ENCODE measurements at places on chromosomes 16 and 17.
A peak's percentile ranks its signal among the peaks of the same experiment; 100 is the strongest.

GRCh38 chr16:1788708-1789100 is 4.8 kb downstream of the IGFALS start:
- ATAC-seq = peak; percentile 67

- ATAC-seq = no peak
These were observed 187.3 kb downstream of the CYB561 start for GRCh38 chr17:63258785-63259184.

GRCh38 chr16:1330931-1331711 is 2.3 kb upstream of the BAIAP3 start:
- no peak for ATAC-seq

GRCh38 chr17:80221351-80222105 is 1.3 kb downstream of the SLC26A11 start:
- ATAC-seq = no peak

DNA sequence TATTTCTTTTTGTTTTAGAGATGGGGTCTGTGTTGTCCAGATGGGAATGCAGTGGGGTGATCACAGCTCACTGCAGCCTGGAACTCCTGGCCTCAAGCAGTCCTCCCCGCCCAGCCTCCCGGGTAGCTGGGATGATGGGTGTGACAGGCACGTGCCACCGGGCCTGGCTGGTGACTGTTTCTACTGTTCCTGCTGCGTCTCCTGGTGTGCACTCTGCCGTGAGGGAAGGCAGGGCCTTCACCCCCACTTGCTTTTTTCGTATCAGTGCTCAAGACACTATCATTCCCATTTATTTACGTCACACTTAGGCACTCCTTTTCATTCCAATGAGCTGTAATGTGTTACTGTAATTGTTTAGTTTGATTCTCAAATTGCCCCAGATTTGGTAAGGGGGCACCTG is 25.3 kb upstream of the PVALEF start:
- no peak for ATAC-seq

GRCh38 chr17:74325743-74326379 is at the start of gene KIF19:
KIF19 (plus strand) TSS chr17:74326226; CDS start chr17:74326350, 124 bp downstream.
- ATAC-seq = peak; percentile 32

DNA sequence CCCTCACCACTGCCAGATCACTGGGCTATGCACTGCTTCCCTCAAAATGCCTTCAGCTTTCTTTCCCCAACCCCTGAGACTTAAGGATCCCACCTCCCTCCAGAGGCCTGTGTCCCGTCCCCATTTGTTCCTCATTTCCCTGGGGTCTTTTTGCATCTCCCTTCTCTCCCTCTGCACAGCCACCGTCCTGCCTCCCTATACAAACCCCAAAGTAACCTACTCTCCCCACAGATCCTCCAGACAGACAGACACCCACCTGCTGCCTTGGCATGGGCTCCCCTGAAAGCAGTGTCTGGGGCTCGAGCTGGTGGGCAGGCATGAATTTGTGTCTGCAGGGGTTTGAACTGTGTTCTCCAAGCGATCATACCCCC is 69.4 kb upstream of the TNRC6C start:
- ATAC-seq = no peak

DNA sequence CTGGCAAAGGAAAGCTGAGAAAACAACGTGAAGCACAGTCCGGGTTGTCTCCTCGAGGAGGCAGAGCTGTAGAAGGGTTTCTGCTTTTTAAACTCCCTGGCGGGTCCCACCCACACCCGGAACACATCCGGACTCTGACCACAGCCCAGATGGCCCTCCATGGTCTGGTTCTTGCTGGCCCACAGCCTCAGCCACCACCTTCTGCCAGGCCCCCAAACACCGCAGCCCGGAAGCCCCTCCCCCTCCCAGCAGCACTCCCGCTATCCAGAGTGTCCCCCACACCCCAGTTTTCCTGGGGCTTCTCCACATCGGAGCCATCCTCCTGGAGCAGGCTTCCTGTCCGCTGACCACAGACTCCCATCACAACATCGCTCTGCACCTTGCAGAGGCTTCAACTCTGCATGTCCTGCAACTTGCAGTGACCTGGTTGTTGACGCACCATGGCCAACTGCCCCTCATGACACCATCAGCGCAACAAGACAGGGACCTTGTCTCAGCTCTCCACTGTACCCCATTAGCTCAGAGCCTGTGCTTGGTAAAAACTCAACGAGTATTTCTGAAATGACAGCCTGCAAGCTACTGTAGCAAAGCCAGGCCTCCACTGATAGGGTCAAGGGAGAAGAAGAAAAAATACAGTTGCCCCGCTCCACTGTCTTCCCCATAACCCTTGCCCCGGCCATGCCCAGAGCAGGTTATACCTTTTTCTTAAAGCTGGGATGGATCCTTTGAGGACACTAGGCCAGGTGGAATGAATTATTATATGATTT is 129.8 kb downstream of the C16orf78 start:
- ATAC-seq = no peak

GRCh38 chr16:20865420-20866131 is 34.6 kb downstream of the DCUN1D3 start:
- ATAC-seq = peak; percentile 74

- no peak for ATAC-seq
These were observed 135.2 kb upstream of the CPHXL start for GRCh38 chr16:75861311-75862097.

DNA sequence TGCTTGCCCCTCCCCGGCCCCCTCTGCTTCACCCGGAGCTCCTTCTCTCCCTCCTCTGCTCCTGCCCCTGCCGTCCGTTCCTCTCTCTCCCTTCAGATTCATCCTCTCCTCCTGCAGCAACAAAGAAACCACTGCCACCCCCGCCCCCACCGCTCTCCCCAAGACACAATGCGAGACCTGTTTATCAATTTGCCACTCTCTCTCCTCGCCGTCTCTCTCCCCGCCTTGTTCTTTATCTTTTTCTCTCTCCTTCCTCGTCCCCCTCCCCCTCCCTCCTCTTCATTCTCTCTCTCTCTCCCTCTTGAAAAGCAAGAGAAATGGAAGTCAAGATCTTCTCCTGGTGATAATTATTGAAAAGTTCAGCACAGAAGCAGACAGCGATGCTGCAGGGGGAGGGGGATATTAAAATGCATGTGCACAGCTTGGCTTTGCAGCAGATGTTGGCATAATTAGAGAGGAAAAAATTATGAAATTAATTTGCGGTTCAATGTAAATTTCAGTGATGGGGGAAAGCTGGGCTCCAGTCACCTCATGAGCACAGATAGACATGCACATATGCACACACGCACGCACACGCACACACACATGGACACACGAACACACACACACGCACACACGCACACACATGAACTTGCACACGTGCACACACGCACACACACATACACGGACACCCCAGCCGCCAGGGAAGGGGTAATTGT is 58.1 kb upstream of the CBFA2T3 start:
- no peak for ATAC-seq

DNA sequence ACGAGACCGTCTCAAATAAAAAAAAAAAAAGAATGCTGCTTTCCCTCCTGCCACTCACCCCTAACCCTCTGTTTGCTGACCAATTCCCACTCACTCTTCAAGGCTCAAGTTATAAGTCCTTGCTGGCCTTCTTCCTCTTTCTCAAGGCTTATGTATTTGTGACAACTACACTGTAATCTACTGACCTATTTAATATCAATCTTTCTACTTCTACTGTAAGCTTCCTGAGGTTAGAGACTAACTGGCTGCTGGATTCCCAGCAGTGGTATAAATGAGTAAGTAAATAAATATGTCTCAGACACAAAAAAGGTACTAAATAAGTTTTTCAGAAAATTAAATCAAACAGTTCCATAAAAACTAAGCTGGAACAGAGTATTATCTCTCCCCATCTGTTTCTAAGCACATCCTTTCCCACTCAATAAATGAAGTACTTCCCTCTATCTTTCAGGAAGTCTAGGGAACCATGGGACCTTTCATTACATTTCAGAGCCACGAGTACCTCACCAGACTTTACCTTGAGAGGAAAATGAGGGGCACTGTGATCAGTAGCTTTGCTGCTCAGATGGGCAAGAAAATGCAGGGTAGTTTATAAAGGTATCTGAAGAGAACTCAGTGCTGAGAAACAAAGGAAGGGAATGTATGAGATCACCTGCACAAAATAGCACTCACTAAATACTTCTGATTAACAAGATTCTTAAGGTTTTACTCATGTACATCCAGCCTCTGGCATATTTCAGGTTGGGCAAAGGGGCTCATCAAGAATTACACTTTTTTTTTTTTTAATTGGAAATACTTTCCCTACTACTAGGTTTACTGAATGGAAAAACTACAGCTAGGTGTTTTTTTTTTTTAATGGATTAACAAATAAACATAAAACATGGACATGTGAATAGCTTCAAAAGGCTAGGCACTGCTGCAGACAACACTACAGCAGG is 10.8 kb downstream of the SSH2 start:
- ATAC-seq = no peak

- no peak for ATAC-seq
These were observed 385.9 kb downstream of the CPPED1 start for GRCh38 chr16:12417815-12418211.

DNA sequence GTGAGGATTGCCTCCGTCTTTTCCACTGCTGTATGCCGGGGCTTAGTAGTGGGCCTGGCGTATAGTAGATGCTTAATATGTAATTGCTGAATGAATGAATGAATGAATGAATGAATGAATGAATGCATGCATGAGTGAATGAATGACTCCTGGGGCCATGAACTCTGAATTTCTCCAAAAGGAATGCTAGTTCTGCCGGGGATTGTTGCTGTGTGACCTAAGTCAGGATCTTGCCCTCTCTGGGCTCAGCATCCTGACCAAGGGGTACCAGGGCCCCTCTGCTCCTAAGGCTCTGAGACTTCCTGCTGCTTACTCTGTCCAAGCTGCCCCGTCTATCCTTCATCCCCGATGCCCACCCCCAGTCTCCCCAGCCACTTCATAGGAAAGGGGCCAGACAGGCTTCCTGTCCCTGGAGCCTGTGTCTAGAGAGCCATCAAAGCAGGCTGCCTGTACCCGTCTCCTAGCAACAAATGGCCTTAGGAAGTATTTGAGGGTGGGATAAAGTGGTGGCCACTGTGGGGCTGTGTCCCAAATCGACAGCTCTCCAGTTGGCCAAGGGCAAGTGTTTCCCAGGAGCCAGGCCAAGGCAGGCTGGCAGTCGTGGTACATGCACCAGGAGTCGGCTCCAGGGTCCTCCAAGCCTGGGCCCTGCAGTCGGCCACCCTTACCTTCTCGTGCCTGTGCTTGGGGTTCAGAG is 11.6 kb upstream of the MPRIP start:
- no peak for ATAC-seq

GRCh38 chr16:84486551-84487235 is 17.8 kb downstream of the MEAK7 start:
- ATAC-seq = no peak

GRCh38 chr16:50842589-50842988 is 100.7 kb downstream of the CYLD start:
- no peak for ATAC-seq

GRCh38 chr17:75799402-75799801 is 14.8 kb downstream of the UNK start:
- peak; percentile 27 for ATAC-seq

GRCh38 chr16:11087691-11088073 is 143.3 kb downstream of the CLEC16A start:
- no peak for ATAC-seq

- no peak for ATAC-seq
These were observed 2.7 kb upstream of the PDE6G start for GRCh38 chr17:81659038-81659437.

- no peak for ATAC-seq
These were observed 1108.0 kb downstream of the CDH11 start for GRCh38 chr16:64013856-64014255.

GRCh38 chr16:80056324-80056723 is 455.8 kb upstream of the MAF start:
- ATAC-seq = no peak

DNA sequence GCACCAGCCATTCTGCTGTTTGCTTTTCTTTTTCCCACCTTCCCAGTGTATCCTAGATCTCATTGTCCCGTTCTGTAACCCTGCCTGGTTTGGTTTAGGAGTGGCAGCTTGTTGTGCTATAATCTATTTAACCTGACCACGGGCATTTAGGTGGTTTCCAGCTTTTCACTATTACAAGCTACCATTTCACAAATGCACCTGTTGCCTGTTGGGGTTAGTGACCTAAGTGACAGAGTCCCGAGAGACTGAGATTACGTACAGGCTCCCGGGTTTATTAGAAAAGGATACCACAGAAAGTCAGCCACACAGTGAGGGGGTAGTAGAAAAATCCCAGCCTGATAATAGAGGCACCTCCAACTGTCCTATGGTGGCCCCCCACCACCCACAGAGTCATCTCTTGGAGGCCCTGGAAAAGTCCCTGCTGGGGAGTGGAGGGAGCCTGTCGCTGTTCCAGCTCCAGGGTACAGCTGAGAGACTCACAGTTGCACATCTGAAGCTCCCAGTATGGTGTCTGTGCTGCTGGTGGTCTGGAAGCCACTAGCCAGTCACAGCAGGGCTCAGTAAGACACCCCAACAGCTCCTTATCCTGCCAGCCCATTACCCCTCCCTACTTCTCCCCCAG is 21.2 kb downstream of the CLEC16A start:
- no peak for ATAC-seq

DNA sequence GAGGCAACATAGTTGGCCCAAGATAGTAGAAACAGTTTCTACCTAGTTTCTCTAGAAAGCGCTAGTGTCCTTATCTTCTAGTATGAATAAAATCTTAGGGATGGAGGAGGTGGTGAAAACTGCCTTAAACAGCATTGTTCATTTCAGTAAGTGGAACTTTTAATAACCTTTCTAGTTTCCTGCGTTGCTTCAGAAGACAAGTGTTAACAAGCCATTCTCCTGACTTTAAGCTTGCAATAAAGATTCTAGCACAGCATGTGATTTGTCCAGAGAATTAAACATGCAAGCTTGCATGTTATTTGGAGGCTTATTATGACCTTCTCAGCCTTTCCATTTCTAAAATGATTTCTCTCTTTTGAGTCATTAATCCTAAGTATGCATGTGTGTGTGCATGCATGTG is 72.3 kb downstream of the TANGO6 start:
- peak; percentile 71 for ATAC-seq

GRCh38 chr16:3788711-3789374 is 71.5 kb upstream of the TRAP1 start:
- no peak for ATAC-seq

DNA sequence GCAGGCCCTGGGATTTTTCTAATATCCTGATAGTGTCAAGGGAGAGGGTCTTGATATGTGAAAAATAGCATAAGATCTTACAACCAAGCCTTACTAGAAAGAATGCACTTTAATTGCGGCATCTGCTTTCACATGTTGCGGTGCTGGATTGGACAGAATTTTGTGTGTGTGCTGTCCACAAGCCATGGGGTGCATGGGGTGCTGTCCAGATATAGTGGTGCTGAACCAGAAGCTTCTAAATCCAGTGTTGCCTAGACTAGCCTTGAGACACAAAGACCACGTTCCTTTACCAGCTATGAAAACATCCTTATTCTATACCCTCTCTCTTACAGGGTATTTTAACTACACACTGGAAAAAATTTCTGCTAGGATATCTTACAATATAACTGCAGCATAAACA is 244.0 kb downstream of the TMEM114 start:
- no peak for ATAC-seq
